M059J (cell line): ENCODE measurements at places on chromosomes 3 and 15. TPM values are rescaled to one million over a fixed set of nuclear protein-coding genes. Genes with fewer than 3 reads are reported as not detected.
A peak's percentile ranks its signal among the peaks of the same experiment; 100 is the strongest.

GRCh38 chr3:189363590-189364255, 192.0 kb downstream of the TPRG1 start:
- peak; percentile 55 for DNase-seq

The EPM2AIP1 gene
- total RNA-seq, result 5.1 and 8.1 TPM in 2 replicates

The PLA2G4F gene
- not detected in 2 replicates for total RNA-seq

GRCh38 chr3:58116161-58116955, 94.4 kb downstream of the DNASE1L3 start:
- no peak for DNase-seq

- no peak for DNase-seq
Measured at GRCh38 chr15:49926740-49927139, 192.3 kb downstream of the ATP8B4 start.

The CACNA2D3 gene
- 0.91 TPM in 2 replicates for total RNA-seq

The CGNL1 gene
- total RNA-seq, result 0.12 and 1.3 TPM in 2 replicates

GRCh38 chr3:121690777-121691405, 30.2 kb upstream of the HCLS1 start:
- no peak for DNase-seq

GRCh38 chr3:44989636-44990373, 13.8 kb downstream of the EXOSC7 start:
- DNase-seq, result no peak

DNA sequence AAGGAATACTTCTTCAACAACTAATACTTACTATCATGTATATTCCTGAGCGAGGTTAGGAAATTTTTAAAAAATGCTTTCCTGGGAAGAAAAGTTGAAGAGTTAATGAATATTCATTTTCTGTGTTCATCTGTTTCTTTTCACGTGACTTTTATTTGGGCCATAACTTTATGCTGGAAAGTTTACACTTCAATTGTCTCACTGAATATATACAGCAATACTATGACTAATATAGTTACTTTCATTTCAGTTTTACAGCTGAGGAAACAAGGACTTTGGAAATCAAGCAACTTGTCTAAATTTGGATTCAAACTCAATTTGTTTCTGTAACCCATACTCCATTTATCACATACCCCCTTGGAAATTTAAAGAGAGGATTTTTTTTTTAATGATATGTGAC, 894.2 kb downstream of the ROBO1 start:
- DNase-seq, result no peak

The NRG4 gene
- not detected in 2 replicates for total RNA-seq
